ENCODE measurements at places on chromosomes 2 and 18. TPM values are rescaled to one million over a fixed set of nuclear protein-coding genes. Genes with fewer than 3 reads are reported as not detected.

GLI2 gene
- total RNA-seq: 2.4 TPM

ACTG2 gene
- 3.4 TPM for total RNA-seq

DAPL1 gene
- total RNA-seq: not detected

GRCh38 chr2:241273210-241274020, 42.1 kb downstream of the HDLBP start:
- DNase-seq: no peak
- H3K36me3 ChIP-seq: no peaks in the 10 kb centered on the region
- H3K27me3 ChIP-seq: no peaks in the 10 kb centered on the region
- peak overlapping the region; percentile 93 for H3K4me3 ChIP-seq

DNA sequence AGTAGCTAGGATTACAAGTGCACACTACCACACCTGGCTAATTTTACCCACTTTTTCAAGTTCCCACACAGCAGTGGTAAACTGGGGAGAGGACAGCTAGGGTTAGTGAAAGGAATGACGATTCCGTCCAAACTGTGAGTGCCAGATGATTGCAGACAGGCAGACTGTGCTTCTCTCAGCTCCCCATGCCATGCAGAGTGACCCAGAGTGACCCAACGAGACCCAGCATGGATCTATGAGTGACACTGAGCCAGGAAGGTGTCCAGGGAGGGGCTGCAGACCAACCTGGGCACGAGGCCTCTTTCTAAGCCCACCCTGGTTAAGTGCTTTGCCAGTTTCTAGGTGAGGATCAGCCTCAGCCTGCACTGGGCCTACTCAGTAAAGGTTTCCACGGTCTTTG, 7.7 kb upstream of the KLF11 start:
- no peaks in the 10 kb centered on the region for H3K36me3 ChIP-seq
- H3K27me3 ChIP-seq: no peaks in the 10 kb centered on the region
- peaks cover 39% of the 10 kb centered on the region for H3K4me1 ChIP-seq
- H3K4me3 ChIP-seq: no peak overlapping the region
- H3K27ac ChIP-seq: peak overlapping the region; percentile 89

RAB17 gene
- 1.1 TPM for total RNA-seq

POLE4 gene
- 71.2 TPM for total RNA-seq

CHST10 gene
- total RNA-seq: 6.3 TPM

DNA sequence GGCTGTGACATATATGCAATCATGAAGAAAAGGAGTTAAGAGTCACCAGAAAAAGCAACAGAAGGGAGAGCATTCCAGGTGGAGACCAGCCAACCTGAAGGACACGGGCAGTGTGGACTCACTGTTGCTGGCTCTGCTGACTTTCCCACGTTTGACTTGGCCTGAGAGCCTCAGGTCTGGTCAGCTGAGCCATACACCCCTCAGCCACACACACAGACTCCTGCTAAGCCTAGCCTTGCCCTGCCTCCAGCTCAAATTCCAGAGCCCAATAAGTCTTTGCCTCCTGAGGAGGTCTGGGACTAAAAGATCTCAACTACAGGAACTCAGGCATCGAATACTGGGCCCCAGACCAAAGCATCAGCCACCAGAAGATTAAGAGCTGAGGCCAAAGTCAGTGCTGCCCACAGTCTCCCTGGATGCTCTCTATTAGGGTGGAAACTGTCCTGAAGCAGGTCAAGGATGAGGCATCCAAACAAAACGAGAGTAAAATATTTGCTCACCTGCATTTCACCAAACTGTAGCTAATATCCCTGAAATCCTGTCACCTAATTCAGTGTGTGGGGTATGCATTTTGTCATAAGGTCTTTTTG, 23.3 kb downstream of the CACNB4 start:
- no peaks in the 10 kb centered on the region for H3K27me3 ChIP-seq
- no peaks in the 10 kb centered on the region for H3K36me3 ChIP-seq
- no peak overlapping the region for H3K4me3 ChIP-seq
- no peak overlapping the region for H3K27ac ChIP-seq

IL18R1 gene
- 2.1 TPM for total RNA-seq

- no peak overlapping the region for H3K4me3 ChIP-seq
- H3K27ac ChIP-seq: no peak overlapping the region
- no peak for DNase-seq
- no peaks in the 10 kb centered on the region for H3K36me3 ChIP-seq
- no peaks in the 10 kb centered on the region for H3K4me1 ChIP-seq
- peaks cover 3% of the 10 kb centered on the region for H3K27me3 ChIP-seq
Observed at GRCh38 chr18:48100651-48101165, 170.2 kb upstream of the SMAD2 start.

GCG gene
- not detected for total RNA-seq

- H3K27ac ChIP-seq: no peak overlapping the region
- no peak for DNase-seq
- no peaks in the 10 kb centered on the region for H3K27me3 ChIP-seq
- no peaks in the 10 kb centered on the region for H3K36me3 ChIP-seq
- H3K4me1 ChIP-seq: peaks cover 4% of the 10 kb centered on the region
Observed at GRCh38 chr2:172858473-172858745, 122.8 kb downstream of the RAPGEF4 start.

DNA sequence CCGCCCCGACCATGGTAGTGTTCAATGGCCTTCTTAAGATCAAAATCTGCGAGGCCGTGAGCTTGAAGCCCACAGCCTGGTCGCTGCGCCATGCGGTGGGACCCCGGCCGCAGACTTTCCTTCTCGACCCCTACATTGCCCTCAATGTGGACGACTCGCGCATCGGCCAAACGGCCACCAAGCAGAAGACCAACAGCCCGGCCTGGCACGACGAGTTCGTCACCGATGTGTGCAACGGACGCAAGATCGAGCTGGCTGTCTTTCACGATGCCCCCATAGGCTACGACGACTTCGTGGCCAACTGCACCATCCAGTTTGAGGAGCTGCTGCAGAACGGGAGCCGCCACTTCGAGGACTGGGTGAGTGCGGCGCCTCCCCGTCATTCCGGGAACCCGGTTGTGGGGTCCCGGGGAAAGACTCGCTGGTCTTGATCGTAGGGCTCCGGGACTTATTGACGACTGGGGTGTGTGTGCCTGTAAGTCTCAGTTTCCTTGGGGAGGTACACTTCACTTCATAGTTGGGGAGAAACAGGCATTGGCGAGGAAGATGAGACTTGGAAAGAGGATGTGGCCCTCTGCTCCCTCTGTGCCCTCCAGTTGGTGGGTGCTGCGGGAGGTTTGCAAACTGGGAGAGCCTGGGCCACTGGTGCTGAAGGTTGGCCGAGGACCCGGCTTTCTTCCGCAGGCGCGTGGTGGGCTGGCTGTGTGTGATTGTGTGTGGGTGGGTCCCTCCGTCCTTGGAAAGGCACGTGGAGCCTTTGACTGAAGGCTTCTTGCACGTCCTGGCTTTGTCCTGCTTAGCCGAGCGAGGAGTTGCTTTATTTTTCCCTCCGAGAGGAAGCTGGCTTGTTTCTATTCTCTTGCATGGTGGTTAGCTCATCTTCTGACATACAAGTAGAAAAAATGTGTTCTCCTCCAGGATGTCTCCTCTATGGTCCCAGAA, 886 bp downstream of the PRKCE start:
- H3K36me3 ChIP-seq: no peaks in the 10 kb centered on the region
- H3K27me3 ChIP-seq: no peaks in the 10 kb centered on the region
- H3K4me1 ChIP-seq: peaks cover 22% of the 10 kb centered on the region
- peak overlapping the region; percentile 94 for H3K4me3 ChIP-seq
- DNase-seq: peak; percentile 57

DNA sequence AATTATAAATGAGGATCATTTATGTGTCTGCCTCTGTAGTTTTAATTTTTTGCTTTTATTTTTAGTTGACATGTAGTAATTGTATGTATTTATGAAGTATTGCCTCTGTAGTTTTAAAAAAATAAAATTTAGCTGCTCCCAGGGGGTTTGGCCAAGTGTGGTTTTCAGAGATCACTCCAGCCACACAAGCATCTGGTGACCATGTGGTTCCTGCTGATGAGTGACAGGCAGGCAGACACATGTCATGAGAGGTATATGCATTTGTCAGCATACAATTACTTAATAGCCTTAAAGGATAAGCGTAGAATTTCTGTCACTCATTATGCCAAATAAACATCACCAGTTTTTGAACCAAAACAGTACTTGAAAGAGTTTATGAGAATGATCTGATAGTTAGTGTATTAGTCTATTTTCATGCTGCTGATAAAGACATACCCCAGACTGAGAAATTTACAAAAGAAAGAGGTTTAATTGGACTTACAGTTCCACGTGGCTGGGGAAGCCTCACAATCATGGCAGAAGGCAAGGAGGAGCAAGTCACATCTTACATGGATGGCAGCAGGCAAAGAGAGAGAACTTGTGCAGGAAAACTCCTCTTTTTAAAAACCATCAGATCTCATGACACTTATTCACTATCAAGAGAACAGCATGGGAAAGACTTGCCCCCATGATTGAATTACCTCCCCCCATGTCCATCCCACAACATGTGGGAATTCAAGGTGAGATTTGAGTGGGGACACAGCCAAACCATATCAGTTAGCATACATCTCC, 29.6 kb downstream of the MREG start:
- H3K27ac ChIP-seq: no peak overlapping the region
- H3K4me3 ChIP-seq: no peak overlapping the region
- no peaks in the 10 kb centered on the region for H3K27me3 ChIP-seq
- H3K36me3 ChIP-seq: no peaks in the 10 kb centered on the region

DNA sequence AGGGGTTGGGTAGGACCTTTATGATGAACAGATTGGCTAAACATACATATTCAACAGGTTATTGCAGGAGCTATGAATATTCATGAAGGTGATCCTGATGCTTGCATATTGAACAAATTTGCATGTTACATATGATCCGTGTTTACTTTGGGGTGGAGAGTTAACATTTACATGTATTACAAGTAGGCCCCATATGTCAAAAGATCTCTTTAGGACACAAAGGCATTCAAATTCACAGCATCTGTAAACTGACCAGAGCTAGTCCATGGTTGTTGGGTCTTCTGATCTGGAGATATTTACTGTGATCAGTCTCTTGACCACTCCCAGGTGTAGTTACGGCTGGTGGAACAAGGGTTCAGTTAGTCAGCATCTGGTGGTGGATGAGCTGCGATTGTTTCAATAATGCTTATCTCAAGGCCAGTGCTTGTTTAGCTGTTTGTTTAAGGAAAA, 80.4 kb downstream of the PMAIP1 start:
- no peak for DNase-seq
- no peaks in the 10 kb centered on the region for H3K27me3 ChIP-seq
- H3K4me1 ChIP-seq: no peaks in the 10 kb centered on the region
- H3K27ac ChIP-seq: no peak overlapping the region
- no peaks in the 10 kb centered on the region for H3K36me3 ChIP-seq

MARCO gene
- total RNA-seq: 1.7 TPM

- no peak overlapping the region for H3K4me3 ChIP-seq
- no peak overlapping the region for H3K27ac ChIP-seq
- H3K27me3 ChIP-seq: peaks cover 2% of the 10 kb centered on the region
- DNase-seq: no peak
Observed at GRCh38 chr18:48639772-48640432, 101.1 kb downstream of the CTIF start.

DNA sequence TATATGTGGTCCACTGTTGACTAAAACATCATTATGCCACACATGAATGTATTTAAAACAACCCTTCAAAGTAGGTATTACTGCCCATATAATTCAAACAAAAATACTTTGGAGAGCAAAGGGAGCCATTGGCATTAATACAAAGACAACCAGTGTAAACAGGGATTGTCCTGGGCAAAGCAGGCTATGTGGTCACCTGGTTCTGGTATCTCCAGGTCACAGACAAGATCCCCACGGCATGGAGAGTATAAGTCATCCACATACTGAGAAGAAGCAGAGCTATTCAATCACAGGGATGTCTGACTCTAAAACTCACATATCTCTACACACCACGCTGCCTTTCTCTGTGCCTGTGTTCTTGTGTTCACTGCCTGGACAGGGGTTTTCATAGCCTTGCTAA, 81.4 kb upstream of the BZW1 start:
- H3K4me3 ChIP-seq: no peak overlapping the region
- no peaks in the 10 kb centered on the region for H3K4me1 ChIP-seq
- DNase-seq: no peak
- no peak overlapping the region for H3K27ac ChIP-seq
- no peaks in the 10 kb centered on the region for H3K27me3 ChIP-seq

- peaks cover 41% of the 10 kb centered on the region for H3K27me3 ChIP-seq
- DNase-seq: no peak
- H3K27ac ChIP-seq: no peak overlapping the region
Observed at GRCh38 chr2:136126021-136126420, 8.1 kb upstream of the CXCR4 start.

DNA sequence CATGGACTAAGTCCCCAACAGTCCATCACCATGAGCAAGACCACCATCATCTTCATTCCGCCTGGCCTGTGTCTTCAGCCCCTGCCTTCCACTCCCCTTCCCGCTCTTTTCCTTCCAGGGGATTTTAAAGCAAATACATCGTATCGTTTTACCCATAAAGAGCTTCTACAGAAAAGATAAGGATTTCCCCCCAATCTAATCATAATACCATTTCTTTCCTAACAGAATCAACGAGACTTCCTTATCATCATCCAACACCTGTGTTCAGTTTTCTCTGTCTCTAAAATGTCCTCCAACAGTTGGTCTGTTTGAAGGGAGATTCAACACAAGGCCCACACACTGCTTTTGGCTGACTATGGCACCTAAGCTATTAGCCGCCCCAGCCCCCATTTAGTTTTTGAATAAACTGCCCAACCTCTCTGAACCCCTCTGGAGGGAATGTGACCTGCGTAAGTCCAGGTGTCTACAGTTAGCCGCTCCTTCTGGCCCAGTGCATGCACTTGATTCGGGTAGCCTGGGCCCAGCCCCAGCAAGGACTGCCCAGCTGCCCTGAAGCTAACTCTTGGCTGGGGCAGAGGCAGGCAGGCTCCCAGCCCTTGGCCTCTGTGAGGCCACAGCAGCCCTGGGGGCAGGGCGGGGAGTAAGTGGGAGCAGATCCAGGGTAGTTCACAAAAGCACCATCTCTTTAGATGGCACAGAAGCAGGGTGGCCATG, 25.3 kb upstream of the SEMA4C start:
- DNase-seq: no peak
- no peaks in the 10 kb centered on the region for H3K36me3 ChIP-seq
- H3K4me3 ChIP-seq: no peak overlapping the region
- H3K27me3 ChIP-seq: no peaks in the 10 kb centered on the region
